Activated CD4-positive, CD25-positive, alpha-beta regulatory T cell treated with anti-CD3 and anti-CD28 coated beads, Interleukin-2, amount 50 U/mL, for 16 hours (primary cell): ENCODE measurements at places on chromosomes 7 and 10.

DNA sequence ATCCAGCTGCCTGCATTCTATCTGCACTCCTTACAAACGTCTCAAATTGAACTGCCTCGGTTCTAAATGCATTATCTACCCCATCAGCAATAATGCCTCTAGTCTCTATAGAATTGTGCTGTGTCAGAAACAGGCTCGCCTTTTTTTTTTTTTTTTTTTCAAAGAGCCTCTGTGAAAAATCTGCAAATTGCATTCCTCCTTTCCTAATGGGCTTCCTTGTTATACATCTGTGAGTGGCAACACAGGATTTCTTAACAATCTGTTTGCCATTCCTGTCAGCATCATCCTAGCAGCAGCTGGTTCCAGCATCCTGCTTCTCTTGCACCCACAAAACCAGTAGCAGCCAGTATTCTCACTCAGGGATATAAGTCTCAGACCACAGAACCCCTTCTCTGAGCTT, 413.5 kb upstream of the SEMA3D start:
- DNase-seq: no peak

DNA sequence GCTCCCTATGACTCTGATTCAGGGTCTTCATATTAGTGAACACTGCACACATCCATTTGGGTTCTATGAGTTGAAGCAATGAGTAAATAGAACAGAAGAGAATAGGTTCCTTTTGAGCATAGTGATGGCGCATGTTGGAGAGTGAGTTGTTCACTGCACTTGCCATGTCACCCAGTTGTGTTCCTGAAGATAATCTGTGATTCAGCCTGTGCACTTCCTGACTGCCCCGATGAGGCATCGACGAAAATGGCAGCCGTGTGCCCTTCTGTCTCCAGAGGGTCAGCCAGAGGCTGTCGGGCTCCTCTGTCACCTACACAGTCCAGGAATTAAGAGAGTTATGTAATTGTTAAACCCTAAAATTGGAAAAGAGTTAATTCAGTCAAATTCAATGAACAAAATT, 94.7 kb downstream of the GALNT11 start:
- no peak for DNase-seq

GRCh38 chr10:70272925-70273316, 10.9 kb downstream of the NPFFR1 start:
- no peak for DNase-seq

GRCh38 chr7:126690848-126691751, 561.6 kb downstream of the GRM8 start:
- no peak for DNase-seq

GRCh38 chr7:18570890-18571478, 75.4 kb downstream of the HDAC9 start:
- DNase-seq: no peak

DNA sequence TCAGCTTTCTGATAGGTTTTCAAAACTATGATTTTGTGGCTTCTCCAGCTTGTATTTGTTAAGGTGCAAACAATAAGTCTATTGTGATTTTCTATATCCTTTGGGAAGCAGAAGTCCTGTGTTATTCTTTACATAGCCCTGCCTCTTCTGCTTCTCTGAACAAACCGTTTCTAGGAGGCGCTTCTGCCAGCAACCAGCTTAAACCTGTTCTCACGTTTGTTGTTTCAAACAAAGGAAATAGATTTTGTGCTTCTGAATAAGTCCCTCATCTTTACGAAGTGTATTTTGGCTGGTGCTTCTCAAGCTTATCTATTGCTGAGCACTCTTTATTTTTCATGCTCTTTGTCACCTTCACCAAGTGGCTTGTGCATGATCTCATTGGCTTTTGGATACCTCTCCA, 61.0 kb downstream of the VTI1A start:
- no peak for DNase-seq

DNA sequence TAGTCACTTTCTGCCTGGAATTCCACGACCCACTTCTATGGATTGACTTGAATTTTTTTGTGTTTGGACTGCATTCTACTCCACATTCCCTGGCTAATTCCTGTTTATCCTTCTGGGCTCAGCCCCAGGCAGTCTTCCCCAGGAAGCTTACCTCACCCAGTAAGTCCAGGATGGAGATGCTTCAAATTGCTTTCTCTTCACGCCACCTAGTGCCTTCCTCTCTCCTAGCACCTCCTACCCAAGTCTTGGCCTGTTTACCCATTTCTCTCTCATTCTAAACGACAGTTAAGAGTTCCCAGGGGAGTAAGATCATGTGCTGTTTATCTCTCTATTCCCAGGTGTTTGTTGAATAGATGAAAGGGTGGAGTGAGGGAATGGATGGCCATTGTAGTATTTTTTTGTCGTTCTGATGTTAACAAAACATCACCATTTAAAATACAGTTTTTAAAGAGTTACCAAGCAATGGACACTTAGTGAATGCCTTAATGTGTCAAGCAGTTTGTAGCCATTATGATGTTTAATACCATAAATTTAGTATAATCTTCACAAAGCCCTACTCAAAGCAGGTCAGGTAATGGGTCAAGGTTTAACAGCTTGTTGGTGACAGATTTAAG, 45.5 kb upstream of the TARP start:
- DNase-seq: no peak

GRCh38 chr7:97732565-97733275, 834 bp downstream of the TAC1 start:
- no peak for DNase-seq

DNA sequence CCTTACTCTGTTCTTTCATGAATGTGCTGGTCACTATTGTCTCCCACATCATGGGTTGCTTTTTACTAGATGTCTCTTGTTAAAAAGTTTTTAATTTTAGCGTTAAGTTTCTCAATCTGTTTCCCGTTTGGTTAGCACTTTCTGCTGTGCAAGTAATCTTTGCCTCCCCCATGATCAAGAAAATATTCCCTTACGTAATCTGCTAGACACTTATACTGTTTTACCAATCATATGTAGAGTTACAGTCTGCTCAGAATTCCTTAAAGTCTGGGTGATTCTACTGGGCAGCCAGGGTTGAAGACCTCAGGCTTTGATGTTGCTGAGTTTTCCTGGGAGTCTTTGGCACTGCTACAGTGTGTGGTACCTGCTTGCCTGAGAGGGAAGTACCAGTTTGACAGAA, 38.2 kb upstream of the RPA3 start:
- DNase-seq: no peak
